ENCODE measurements at places on chromosomes 7 and 10.

DNA sequence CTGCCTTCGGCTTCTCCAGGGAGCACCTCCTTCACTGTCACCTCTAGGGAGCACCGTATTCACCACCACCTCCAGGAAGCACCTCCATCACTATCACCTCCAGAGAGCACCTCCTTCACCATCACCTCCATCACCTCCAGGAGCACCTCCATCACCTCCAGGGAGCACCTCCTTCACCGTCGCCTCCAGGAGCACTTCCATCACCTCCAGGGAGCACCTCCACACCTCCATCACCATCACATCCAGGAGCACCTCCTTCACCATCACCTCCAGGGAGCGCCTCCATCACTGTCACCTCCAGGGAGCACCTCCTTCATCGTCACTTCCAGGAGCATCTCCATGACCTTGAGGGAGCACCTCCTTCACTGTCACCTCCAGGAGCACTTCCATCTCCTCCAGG lies 102.3 kb downstream of the DNAJB6 start:
- DNase-seq, result no peak

DNA sequence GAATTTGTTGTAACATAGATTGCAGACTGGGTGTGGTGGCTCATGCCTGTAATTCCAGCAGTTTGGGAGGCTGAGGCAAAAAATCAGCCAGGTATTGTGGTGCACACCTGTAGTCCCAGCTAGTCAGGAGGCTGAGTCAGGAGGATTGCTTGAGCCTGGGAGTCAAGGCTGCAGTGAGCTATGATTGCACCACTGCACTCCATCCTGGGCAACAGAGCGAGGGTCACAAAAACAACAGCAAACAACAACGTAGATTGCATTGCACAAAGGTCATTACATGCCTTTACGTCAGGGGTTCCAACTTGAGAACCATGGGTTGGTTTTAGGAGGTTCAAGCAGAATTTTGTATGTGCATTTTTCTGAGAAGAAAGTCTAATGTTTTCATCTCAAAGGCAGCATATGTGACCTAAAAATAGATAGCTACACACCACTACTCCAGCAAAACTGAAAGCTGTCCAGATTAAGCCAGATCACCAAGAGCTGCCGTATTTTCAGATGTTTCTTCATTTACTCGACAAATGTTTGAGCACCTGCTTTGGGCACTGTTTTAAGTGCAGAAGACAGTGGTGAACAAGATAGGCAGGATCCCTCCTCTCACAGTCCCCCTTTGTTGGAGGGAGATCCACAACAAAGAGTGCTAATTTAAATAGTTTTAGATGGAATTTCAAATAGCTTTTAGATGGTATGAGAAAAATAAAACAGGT lies 28.3 kb upstream of the CYP26C1 start:
- no peak for DNase-seq

- DNase-seq, result no peak
Observed at GRCh38 chr10:3393958-3394357, 221.4 kb upstream of the PITRM1 start.

- no peak for DNase-seq
Observed at GRCh38 chr7:155141562-155141961, 71.4 kb downstream of the HTR5A start.

- DNase-seq, result no peak
Observed at GRCh38 chr10:54284526-54285193, 516.4 kb downstream of the PCDH15 start.

DNA sequence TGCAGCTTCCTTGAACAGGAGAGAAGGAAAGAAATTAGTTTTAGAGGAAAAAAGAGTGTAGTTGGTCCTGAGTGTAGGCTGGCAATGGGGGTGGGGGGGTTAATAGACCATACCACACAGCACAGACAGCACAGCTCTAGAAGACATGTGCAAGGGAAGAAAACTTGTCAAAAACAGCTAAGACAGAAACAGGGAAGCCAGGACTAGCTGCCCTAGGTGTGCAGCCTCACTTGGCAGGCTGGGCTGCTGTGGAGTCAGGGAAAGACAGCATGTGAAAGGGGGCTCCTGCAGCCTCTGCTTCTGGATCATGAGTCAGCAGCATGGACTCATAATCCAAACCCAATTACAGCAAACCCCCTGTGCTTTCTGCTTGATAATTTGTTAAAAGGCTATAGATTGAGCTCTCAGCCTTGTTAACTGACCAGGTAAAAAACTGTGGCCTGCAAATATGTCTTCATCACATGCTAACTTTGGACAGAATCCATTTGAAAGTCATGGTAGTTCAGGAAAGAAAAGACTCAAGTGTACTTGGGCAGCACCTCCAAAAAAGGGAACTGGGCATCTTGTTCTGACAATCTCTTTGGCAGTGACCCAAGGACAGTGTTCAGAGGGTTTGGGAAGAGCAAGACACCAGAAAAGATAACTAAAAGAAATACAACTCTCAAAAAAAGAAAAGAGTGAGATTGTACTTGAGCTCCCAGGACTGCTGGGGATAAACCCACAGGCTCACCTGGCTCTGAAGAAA lies 142.2 kb upstream of the VWC2 start:
- no peak for DNase-seq

GRCh38 chr10:7412237-7412927 lies 1.5 kb upstream of the SFMBT2 start:
- DNase-seq, result no peak

DNA sequence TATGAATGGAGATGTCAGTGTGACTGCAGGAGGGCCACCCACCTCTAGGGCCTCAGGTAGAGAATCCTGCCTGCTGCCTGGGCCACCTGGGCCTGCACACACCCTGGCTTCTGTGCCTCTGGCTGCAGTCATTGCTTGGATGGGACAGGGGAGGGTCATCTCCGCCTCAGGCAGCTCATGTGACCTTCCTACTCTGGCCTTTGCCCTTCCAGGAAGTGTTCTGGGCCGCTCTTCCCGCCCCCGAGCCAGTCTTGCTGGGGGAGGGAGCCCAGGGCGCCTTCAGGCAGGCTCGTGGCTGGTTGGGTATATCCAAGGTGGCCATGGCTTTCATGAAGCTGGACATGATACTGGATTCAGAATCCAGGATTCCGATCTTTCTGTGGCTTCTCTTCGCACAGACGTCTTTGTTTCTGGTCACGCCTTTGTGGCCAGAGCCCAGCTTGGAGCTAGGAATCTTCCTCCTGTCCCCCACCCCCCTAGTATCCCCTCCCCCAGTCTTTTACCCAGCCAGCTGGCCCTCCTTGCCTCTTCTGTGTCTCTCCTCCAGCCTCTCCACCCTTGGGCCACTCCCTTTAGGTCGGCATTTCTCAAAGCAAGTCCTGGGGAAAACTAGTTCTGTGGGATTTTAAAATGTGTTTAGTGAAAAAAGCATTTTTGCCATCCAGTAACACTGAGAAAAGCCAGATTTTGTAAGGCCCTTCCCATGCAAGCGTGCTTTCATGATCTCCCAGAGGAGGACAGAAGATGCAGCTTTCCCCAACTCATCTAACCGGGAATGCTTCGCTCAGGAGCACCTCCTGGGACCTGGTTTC lies 119.6 kb downstream of the ZMIZ1 start:
- no peak for DNase-seq

GRCh38 chr7:28556025-28556424 lies 143.7 kb downstream of the CREB5 start:
- DNase-seq, result no peak

DNA sequence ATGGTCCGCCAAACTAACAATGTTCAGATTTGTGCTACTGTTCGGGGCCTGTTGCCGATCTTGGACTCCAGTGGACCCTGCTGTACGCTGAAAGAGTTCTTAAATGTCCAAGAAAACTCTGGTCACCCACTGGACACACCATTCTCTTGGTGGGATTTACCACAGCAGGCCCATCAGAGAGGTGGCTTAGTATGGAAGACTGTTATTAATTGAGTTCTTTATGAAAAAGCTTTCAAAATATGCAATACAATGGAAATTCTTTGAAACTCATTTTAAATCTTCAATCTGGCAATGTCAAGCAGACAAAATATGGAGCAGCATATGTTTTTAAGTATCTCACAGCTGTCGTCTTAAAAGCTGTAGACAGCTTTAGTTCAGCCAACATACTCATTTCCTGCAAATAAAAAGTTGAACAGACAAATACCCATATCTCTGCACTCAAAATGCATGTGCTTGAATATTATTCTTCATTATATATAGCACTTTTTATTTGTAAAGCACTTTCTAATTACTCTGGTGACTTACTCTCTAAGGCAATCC lies 37.4 kb upstream of the GRM8 start:
- no peak for DNase-seq

Measured in NCI-H774 (cell line).